ENCODE measurements at places on chromosomes 7 and 10.

GRCh38 chr7:107563081-107563774 is 492 bp downstream of the COG5 start:
- DNase-seq: no peak

- DNase-seq: no peak
These were observed 272.0 kb downstream of the BAMBI start for GRCh38 chr10:28949005-28950004.

GRCh38 chr7:70237256-70237655 is 639.0 kb downstream of the AUTS2 start:
- DNase-seq: no peak

DNA sequence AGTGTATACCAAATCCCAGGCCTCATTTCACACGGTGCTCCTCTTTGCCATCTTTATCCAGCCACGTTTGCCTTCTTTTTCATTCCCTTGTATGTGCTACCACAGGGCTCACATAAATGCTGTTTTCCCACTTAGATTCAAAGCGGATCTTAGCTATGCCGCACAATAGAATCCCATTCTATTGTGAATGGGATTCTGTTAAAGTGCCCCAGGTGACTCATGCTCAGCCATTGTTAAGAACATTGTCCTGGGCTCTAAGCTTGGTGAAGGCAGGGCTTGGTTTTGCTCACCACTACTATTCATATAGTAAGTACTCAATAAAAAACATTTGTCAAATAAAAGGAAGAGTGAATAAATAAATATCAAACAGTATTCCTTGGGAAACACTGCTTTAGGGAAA is 72.3 kb upstream of the PHYHIPL start:
- DNase-seq: no peak

DNA sequence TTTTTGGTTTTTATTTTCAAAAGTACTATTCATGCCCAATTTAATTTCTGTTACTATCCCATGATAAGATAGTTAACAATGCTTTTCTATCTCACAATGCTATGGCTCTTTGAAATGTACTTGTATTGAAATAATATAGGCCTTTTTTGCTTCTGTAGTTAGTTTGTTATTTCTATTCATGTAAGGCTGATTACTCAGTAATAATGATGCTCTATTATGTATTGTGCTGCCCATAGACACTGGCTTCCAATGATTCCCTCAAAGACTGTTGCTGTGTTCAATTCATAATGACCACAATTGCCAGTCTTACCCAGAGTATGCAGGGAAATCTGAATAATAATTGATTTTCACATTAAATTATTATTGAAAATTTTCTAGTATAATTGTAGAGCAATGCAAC is 155.5 kb upstream of the POT1 start:
- no peak for DNase-seq

GRCh38 chr10:77431980-77432797 is 205.4 kb downstream of the KCNMA1 start:
- no peak for DNase-seq

- DNase-seq: no peak
These were observed 663 bp downstream of the HERPUD2 start for GRCh38 chr7:35694161-35694783.

DNA sequence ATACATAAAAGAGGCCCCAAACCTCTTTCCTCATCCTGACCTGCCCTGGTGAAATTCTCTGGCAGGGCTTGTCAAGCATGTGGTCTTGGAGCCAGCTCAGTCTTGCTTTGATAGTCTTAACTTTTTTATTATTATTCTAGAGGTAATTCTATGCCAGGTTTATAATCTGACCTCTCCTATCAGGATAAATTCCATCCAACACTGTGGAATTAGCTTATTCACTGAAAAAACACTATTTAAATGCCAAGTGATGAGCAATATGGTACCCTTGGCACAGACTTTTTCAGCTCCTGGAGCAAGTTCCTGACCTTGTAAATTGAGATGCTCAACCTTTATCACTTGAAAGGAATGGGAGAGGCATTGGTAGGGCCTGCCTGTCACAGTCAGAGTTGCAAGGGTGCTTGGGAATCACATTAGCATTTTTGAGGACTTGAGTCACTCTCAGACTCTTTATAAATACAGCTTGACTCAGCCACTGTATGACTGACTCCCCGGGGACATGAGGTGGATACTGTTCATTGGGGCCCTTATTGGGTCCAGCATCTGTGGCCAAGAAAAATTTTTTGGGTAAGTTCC is at the start of gene CPA4:
TSS of gene CPA4 (plus strand) at position 480 of the 576 bp plus-strand sequence. CDS start at position 500, 20 bp downstream.
- peak; percentile 23 for DNase-seq

- DNase-seq: no peak
These were observed 51.7 kb upstream of the KCNMA1 start for GRCh38 chr10:77689339-77689738.

DNA sequence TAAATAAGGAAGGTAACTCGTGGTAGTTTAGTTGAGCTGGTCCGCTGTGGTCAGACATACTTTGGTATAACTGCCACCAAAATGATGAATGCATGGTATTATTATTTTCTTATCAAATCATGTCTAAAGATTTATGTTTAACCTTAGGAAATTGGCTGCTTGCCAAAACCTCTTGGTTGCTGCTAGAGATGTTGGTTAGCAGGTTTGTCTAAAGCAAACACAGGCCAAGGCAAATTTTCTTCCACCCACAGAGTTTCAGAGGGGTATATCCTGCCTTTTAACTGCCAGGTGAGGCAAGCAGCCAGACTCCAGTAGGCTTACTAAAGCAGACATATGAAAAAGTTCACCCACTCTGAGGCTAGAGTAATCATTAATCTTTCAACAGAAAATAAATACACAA is 101.4 kb downstream of the SEMA3E start:
- DNase-seq: peak; percentile 28

DNA sequence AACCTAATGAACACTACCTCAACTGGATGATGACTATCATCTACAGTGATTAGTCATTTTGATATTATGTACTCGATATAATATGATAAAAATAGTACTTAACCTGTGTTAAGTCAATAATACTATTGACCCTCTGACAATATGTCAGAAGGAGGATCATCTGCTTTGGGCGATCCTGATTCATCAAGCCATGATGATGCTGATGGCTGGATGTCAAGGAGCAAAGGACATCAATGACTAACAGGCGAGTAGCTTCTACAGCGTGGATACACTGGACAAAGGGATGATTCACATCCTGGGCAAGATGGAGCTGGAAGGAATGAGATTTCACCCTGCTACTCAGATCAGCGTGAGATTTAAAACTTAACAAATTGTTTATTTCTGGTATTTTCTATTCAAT is 94.4 kb upstream of the SKAP2 start:
- DNase-seq: peak; percentile 79

DNA sequence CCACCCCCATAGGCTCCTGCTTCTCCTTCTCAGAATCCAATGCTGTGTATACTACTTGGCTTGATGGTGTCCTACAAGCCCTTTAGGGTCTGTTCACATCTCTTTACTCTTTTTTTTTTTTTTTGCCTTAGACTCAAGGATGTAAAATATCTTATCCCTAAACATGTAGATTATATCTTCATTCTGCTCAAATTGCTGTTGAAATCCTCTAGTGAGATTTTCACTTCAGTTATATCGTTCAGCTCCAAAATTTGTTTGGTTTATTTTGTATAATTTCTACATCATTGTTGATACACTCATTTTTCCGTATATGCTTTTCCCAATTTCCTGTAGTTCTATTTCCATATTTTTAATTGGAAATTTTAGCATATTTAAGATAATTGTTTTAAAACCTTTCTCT is 1.8 kb upstream of the AKR1C3 start:
- DNase-seq: no peak

DNA sequence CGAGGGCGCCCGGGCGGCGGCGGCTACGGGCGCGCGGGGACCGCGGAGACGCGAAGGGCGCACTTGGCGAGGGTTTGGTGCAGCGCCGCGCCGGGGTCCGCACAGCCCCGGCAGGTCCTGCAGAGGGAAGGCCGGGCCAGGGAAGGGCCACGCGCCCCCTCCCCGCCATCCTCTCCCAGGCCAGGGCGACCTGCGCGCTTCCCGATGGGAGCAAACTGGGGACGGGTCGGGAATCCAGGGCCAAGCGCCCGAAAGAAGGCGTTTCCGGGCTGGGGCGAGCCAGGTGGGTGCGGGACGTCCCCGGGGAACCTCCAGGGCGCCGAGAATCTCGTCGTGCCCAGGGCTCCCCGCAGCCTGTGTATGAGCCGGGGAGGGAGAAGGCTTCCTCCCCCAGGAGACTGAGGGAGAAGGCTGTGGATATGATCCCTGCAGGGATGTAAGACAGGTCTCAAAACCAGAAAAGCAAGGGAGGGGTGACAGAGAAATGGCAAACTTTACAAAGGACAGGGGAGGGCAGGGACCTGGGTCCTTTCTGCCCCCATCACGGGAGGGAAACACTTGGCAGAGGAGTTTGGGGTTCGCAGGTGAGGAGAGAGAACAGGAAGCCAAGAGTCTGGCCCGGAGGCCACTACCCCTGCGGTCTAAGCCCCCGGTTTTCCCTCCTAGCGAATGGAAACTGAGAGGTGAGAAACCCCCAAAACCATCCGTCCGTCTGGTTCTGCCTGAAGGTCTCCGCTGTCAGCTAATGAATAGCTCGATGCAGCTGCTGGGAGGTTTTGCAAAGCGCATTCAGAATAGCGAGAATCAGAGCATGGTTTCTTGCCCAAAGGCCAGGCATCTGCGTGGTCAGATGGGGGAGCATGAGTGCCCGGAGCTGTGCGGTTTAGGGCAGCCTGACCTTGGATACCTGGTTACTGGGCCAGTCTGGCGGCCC is 674 bp downstream of the AMZ1 start:
- no peak for DNase-seq

DNA sequence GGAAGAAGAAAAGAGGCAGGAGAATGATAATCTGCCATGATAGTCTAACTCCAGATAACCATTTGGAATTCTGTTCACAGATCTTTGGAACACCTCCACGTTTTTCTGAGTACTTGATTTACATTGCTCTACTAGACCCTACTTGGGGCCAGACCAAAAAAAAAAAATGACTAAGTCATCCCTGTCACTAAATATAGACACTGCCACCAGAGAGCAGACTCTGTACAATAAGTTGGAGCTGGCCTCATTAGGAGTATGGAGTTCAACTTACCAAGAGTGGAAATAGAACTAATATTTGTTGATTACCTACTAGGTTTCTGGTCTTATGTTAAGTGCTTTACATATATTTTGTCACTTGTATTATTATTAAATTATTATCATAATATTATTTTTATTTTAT is 80.9 kb upstream of the ZNF800 start:
- no peak for DNase-seq

DNA sequence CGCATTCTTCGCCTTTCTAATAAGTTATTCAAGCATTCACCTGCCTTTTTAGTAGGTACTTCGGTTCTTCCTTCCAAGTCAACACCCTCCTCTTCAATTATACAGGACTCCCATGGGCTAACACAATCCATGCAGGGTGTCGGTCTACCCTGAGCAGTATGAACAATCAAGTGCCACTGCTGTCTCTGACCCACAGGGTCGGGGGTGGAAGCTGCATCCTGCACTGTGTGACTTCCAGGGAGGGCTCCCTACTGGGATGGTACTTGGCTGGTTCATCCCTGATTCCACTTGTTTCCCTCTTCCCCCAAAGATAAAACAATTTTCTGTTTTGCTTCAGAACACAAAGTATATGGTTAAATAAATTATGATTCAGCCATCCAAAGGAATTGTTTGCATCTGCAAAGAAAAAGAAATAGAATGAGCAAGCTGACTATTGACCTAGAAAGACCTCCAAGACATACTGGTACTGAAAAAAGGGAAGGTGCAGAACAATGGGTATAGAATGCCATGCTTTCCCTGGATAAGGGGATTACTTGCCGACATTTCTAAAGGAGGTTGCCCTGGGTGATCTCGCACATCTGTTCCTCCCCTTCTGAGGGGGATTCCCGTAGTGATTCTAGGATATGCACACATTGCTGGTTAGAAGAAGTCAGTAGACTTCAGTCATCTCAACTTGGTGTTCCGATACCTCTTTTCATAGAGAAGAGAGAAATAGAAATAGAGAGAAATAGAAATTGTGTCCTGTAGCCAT is 89.1 kb upstream of the AGR3 start:
- no peak for DNase-seq

DNA sequence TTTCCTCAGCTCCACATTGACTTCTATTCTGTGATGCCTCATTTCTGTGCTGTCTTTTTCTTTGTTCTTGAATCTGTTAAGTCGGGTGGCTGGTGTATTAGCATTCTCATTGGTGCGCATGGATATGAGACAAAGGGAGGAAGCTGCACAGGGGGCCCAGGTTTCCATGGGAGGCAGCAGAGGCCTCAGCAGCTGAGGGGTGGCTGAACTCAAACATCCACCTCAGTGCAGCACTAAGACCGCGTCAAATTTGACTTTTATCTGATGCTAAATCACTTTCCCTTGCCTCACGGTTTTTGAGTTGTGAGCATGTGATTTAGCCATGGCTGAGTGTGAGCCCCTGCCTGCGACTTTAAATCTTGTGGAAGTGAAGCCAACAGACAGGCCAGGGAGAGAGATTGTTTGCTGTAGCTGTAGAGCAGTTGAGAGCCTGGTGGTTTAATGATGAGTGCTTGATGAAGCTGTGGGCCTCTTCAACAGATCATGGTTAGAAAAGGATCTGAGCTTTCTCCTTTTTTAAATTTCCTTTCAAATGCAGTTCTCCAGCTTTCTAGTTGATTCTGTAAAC is 193.3 kb upstream of the ZNF804B start:
- DNase-seq: no peak

- DNase-seq: no peak
These were observed 7.0 kb upstream of the EVX1 start for GRCh38 chr7:27235387-27236311.

GRCh38 chr10:4066581-4067390 is 281.8 kb upstream of the KLF6 start:
- no peak for DNase-seq

DNA sequence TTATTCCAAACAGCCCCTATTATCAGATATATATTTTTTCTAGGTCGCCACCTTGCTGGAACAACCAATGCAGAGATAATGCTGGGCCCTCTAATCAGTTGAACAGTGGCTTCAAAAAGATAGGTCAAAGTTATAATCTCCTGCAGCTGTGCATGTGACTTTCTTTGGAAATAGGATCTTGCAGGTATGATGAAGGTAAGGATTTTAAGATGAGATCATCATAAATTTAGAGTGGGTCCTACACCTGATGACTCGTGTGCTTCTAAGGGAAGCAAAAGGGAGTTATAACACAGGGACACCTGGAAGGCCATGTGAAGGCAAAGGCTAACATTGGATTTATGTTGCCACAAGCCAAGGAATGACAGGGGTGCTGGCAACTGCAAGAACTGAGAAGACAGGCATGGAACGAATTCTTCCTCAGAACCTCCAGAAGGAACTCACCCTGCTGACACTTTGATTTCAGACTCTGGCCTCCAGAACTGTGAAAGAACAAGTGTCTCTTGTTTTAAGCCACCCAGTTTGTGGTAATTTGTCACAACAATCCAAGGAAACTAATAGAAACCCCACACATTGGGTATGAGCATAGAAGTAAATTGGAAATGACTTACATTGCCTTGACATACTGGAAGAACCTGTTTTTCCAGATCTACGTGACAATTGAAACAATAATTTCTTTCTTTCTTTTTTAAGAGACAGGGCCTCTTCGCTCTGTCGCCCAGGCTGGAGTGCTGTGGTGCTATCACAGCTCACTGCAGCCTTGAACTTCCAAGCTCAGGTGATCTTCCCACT is 34.4 kb downstream of the CCDC71L start:
- no peak for DNase-seq

GRCh38 chr10:43028143-43028542 is 48.7 kb upstream of the RET start:
- no peak for DNase-seq

GRCh38 chr7:115533785-115534184 is 496.8 kb downstream of the TFEC start:
- DNase-seq: no peak

GRCh38 chr10:33265621-33266020 is 68.8 kb downstream of the NRP1 start:
- DNase-seq: no peak
